ENCODE measurements at places on chromosomes 12 and 14. TPM values are rescaled to one million over a fixed set of nuclear protein-coding genes. Genes with fewer than 3 reads are reported as not detected.

The DAO gene
- not detected for total RNA-seq

The GCH1 gene
- 54.8 TPM for total RNA-seq

The ACAD10 gene
- 29.7 TPM for total RNA-seq

The CLIP1 gene
- 76.5 TPM for total RNA-seq

The HOXC9 gene
- total RNA-seq, result not detected

The WNT1 gene
- total RNA-seq, result 0.29 TPM

The TOMM20L gene
- not detected for total RNA-seq

The AJUBA gene
- 1.4 TPM for total RNA-seq

The ADAM21 gene
- not detected for total RNA-seq

The GPRC5D gene
- total RNA-seq, result 0.22 TPM

The DEGS2 gene
- 0.23 TPM for total RNA-seq

The MED6 gene
- total RNA-seq, result 52.9 TPM

The PIWIL1 gene
- not detected for total RNA-seq

The PRB2 gene
- not detected for total RNA-seq

The YEATS4 gene
- total RNA-seq, result 45.3 TPM

The CFAP73 gene
- total RNA-seq, result 0.42 TPM

The ERP27 gene
- total RNA-seq, result 8.3 TPM

The SOX5 gene
- not detected for total RNA-seq

The SLC15A5 gene
- not detected for total RNA-seq

The ACADS gene
- 20.1 TPM for total RNA-seq

The TAS2R7 gene
- total RNA-seq, result not detected

The P2RX7 gene
- 19.8 TPM for total RNA-seq

The RTL1 gene
- total RNA-seq, result not detected

The KRT80 gene
- total RNA-seq, result not detected

The AHNAK2 gene
- not detected for total RNA-seq

The CABP1 gene
- 0.29 TPM for total RNA-seq

The KRT5 gene
- total RNA-seq, result not detected

Data from activated CD4-positive, alpha-beta T cell treated with anti-CD3 and anti-CD28 coated beads, Interleukin-2, amount 10 ng/mL, durations not matched to agents 7 days and 5 days (primary cell).